ENCODE measurements at places on chromosomes 16 and 17.

GRCh38 chr16:14302399-14303181 is 231.5 kb downstream of the MRTFB start:
- peaks cover 22% of the 10 kb centered on the region for H3K4me1 ChIP-seq
- H3K36me3 ChIP-seq, result no peaks in the 10 kb centered on the region
- H3K27ac ChIP-seq, result no peak overlapping the region
- peak; percentile 57 for DNase-seq
- H3K27me3 ChIP-seq, result peaks cover 74% of the 10 kb centered on the region

DNA sequence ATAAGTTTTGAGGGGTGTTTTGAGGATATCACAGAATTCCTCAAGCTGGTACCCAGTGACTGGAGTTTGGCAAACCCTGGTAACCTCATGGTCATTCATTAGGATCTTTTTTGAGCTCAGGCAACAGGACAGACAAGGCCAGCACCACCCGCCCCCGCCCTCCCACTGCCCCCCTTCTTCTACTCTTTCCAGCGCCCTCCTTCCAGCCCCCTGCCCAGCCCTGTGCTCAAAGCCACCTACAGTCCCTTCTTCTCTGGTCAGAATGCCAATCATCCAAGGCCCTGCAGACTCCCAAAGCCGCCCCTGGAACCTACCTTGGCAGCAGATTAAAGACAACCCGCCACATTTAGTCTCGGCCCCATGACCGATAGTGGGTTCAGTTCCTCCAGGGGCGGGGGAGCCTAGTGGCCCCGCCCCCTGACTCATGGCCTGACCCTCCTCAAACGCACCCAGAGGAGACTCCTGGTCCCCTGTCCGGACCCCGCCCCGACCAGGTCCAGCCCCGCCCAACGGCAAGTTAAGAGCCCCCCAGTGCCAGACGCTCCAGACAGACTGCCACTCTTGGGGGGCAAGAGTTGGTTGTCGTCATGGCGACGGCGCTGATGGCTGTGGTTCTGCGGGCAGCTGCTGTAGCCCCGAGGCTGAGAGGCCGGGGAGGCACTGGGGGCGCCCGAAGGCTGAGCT is at the start of gene NAGS:
Gene NAGS (plus strand): TSS at position 546 of the 684 bp plus-strand sequence. CDS start 42 bp downstream, at position 588.
- H3K27me3 ChIP-seq, result peaks cover 70% of the 10 kb centered on the region
- DNase-seq, result peak; percentile 42
- H3K27ac ChIP-seq, result no peak within 1 kb of the TSS

GRCh38 chr16:642189-643049 is 791 bp downstream of the MCRIP2 start:
- H3K27ac ChIP-seq, result no peak overlapping the region
- no peaks in the 10 kb centered on the region for H3K36me3 ChIP-seq
- H3K4me3 ChIP-seq, result peak overlapping the region; percentile 62
- H3K4me1 ChIP-seq, result peaks cover 4% of the 10 kb centered on the region
- DNase-seq, result no peak

GRCh38 chr16:66588981-66589713 is 9.9 kb downstream of the CMTM2 start:
- no peak overlapping the region for H3K27ac ChIP-seq
- DNase-seq, result no peak
- peaks cover 6% of the 10 kb centered on the region for H3K4me1 ChIP-seq
- H3K27me3 ChIP-seq, result no peaks in the 10 kb centered on the region
- H3K36me3 ChIP-seq, result no peaks in the 10 kb centered on the region
- no peak overlapping the region for H3K4me3 ChIP-seq

DNA sequence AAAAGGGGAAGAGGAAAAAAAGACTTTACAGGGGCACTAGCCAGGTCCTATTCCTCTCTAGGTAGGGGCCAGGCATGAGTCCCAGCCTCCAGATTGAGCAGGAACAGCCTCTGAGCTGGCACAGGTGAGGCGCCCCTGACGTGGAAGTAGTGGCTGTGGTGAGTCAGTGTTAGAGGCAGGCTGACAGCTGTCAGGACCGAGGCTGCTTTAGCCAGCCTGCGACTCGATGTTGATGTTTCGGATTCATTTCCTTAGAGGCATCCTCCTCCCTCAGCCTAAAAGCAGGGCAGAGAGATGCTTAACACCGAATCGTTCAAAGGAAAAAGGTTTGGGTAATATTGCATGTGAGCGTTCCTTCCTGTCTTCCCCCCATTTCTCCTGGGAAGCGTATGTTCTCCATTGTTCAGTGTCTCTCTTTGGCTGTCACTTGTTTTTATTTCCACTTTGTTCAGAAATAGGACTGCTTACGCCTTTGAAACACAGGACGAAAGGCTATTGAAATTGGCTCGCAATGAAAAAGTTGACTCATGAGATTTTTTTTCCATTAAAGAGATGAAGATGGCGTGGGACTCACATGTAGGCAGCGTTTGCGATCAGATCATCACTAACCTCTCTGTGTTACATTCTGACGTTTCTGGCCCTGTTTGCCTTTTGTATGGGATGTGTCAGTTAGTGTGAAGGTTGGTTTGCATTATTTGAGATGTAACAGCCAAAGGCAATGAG is 1.3 kb downstream of the KIAA0513 start:
- peaks cover 10% of the 10 kb centered on the region for H3K27me3 ChIP-seq
- peaks cover 32% of the 10 kb centered on the region for H3K4me1 ChIP-seq
- peak overlapping the region; percentile 51 for H3K27ac ChIP-seq
- DNase-seq, result no peak
- peak overlapping the region; percentile 70 for H3K4me3 ChIP-seq

DNA sequence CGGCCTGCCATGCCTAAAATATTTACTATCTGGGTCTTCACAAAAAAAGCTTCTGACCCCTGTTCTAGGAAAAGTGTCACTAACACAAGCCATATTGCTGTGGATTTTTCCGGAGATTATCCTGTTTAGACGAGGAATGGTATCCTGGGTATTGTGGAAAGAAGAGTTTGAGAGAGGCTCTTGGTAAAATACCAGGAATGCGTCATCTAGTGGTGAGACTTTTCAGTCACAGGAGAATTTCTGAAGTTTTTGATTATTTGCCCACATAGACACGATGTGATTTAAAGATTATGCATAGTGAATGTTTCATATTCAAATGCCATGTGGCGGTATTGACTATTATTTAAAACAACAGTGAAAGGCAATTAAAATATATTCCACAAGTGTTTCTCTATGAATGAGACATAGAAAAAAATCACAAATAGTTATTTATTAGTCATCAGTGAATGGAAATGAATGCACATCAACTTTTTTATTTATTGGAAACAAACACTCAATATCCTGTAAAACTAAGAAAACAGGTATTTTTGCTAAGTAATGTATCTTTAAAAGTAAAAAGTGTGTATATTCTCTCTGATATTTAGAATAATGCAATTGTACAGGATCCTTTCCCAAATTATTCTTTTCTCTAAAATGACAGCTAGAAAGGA is 7.8 kb downstream of the KRT28 start:
- no peak overlapping the region for H3K4me3 ChIP-seq
- H3K36me3 ChIP-seq, result no peaks in the 10 kb centered on the region
- H3K27ac ChIP-seq, result no peak overlapping the region
- no peak for DNase-seq
- H3K27me3 ChIP-seq, result peaks cover 27% of the 10 kb centered on the region
